Activated CD4-positive, alpha-beta T cell treated with anti-CD3 and anti-CD28 coated beads, Interleukin-2, amount 50 U/mL, for 1 hour (primary cell): ENCODE measurements at places on chromosomes 16 and 17.
A peak's percentile ranks its signal among the peaks of the same experiment; 100 is the strongest.

DNA sequence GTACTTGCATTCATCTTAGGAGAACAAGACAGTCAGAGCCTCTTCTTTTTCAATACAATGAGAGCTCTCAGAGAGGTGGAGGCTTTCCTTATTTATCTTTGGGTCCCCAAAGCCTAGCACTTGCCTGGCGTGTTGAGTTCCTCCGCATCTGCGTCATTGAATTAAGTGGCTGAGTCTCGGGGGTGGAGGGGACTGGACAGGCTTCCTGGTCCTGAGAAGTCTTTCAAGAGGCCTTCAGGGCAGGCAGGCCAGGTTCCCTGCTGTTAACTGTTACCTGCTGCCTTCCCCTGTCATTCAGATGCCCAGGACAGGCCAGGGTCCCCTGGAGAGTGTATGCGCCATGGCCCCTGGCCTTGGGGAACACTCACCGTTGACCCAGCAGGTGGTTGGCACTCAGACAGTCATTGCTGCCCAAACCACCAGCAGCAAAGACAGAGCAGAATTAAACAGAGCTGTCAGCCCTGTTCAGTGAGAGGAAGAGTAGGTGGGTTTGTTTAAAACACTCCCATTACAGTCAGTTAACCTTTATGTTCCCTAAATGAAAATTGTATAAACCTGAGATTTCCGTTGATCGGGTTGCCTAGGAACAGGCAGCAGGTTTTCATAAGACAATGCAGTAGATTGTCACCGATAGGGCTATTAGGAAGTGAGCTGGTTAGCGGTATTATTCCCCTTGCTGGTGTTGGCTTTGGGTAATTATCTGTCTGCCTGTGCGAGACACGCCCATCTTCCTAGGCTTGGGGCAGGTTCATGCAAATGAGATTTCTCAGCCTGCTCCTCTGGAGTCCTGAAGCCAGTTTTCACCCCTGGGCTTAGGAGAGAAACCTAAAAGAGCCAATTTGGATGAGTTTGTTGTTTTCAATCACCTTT is 132.7 kb downstream of the CCDC182 start:
- DNase-seq: peak; percentile 20

- no peak for DNase-seq
Measured at GRCh38 chr16:9625122-9625521, 533.7 kb downstream of the HAPSTR1 start.

GRCh38 chr17:15947271-15947670 is 2.3 kb downstream of the ADORA2B start:
- no peak for DNase-seq

DNA sequence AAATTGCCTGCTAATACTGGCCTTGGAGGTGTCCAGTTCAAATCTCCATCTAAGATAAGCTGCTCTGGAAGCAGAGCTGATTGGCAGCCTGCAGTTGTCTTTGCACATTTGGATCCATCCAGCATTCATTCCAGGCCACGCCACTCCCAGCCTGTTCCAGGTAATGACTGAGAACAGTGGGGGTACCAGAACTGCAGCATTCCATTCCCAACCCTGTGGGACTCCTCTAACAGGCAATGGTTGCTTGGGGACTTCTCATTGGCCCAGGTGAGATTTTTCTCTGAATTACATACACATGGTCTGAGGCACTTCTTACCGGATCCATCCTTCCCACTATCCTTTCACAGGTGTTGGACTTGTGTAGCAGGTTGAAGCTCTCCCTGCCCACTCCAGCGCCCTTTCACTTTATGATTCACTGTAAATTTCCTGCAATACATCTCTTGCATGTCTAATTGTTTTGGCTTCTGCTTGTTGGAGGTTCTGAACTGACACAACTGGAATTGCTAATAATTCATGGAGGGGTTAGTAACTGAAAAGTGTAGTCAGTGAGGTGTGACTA is 206.1 kb upstream of the ZFHX3 start:
- no peak for DNase-seq

DNA sequence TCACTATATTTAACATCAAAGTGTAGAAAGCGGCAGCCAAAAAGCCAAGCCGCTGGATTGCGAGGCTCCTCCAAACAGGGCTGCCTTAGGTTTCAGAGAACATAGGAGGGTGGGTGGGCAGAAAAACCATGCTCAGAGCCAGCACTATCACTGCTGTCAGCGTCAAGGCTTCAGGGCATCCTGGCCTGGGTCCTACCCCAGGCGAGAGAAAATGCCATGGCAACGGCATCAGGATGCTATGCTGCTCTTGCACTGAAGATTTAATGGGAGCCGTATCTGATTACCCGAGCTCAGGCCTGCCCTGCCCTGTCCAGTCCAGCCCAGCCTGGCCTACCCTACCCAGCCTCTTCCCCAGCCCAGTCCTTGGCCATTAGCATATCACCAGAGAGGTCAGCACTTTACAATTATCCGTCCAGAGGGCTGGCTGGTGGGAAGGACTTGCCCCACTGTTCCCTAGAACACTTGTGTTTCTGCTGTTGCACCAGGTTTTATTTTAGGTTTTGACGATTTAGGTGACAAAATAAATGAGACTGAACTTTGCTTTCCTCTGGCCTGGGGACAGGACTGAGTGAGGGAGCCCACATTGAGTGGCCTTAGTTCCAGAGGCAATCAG is 61.1 kb downstream of the TOM1L2 start:
- no peak for DNase-seq

DNA sequence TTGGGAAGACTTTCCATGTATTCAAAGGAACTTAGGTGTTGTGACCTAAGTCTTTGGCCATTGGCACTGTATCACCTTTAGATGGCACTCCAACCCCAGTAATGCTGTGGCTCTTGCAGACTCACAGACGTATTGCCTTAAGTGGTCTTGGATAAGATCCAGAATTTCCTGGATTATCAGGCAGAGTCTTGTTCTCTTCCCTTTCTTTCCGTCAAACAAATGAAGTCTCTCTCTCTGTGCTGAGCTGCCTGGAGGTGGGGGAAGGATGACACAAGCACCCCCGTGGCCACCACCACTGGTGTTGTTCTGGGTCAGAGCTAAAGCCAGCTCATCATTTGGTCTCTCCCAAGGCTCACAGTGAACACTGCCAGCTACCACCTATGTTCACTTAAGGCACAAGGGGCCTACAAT is 789.9 kb upstream of the KIF2B start:
- no peak for DNase-seq

DNA sequence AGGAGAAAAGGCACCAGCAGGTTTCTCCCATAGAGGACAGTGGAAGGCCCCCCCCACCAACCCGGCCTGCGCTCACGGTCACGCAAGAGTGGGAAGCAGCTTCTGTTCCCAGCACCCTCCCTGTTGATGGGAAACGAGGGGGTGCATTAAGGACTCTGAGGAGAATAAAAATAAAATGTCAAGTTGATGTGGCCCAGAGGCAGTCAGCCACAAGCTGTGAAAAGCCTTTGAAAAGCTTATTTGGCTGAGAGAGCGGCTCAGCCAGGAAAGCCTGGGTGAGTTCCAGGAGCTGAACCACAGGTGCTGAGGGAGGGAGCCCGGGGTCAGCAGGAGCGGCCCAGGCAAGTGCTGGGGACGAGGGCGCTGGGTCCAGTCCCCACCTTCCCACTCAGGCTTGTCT is 26.9 kb upstream of the SPATA32 start:
- DNase-seq: no peak

GRCh38 chr17:48553826-48554225 is 8.9 kb upstream of the HOXB2 start:
- no peak for DNase-seq

- DNase-seq: no peak
Measured at GRCh38 chr17:4895657-4896331, 3.5 kb upstream of the C17orf107 start.

- peak; percentile 13 for DNase-seq
Measured at GRCh38 chr16:77273-77806, 685 bp upstream of the MPG start.

- no peak for DNase-seq
Measured at GRCh38 chr17:40168262-40168832, 8.9 kb upstream of the RAPGEFL1 start.

DNA sequence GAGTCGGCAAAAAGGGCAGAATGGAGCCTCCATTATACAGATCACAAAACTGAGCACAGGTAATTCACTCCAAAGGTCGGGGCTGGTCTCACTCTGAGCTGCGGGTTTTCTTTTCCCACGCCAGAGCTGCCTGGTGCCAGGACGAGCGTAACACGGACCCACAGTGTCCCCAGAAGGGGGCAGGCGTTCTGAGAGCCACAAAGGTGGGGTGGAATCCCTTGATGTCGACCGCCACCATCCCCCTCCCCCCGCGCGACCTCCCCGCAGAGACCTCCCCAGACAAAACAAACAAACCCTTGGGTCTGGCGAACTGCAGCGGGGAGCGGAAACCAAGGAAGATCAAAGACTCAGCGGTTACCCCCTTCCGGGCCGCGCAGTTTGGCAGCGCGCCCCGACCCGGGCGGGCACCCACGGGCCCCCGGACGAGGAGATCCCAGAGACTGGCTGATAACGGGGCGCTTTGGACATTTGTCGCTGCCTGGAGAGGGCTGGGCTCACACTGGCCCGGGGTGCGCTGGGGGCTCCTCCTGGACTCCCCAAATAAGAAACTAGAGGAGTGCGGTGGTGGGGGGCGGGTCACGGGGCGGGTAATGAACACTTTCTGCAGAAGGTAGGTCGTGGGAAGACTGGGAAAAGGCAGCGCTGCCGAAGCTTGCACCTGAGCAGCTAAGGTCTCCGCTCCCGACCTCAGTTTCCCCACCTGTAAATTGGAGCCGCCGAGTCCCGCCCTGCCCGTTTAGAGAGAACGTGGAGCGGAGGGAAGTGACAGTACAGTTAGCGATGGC is 664 bp upstream of the NKD1 start:
- DNase-seq: peak; percentile 87

DNA sequence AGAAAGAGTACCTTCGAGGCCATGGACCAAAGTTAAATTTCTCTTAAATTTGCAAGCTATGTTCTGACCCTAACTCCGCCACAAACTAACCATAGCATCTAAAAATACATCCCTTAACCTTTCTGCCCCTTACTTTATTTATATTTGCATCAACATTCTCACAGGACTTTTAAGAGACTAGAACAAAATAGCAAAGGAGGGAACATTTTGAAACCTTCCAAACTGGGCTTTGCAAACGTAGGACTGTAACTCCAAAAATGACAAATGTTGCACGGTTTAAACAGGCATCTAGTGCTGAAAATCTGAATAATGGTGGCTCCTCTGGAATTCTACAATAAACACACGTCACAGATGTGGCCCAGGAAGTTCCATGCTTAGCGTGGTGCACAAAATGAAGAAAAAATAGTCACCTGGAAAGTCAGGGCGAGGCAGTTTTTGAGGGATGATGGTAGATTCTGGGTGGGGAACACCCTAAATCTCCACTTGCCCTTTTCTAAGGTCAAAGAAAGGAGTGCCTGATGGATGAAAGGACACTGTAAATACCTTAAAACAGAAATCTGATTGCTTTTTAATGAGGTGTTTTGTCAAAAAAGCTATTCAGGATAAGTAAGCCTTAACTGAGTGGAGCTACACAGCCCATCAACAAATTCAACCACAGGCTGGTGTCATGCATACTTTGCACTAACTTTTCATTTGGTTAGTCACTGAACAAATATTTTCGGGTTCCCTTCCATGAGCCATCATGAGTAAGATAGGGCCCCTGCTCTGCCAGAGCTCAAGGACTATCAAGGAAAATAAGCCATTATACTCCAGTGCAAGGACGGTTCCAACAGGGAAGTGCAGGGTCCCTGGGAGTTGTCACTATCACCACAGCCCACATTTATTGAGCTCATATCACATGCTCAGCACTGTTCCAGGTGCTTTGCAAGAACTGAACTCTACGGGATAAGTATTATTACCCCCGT is 21.2 kb downstream of the ARHGAP17 start:
- no peak for DNase-seq

GRCh38 chr17:55281649-55282378 is 17.1 kb downstream of the HLF start:
- no peak for DNase-seq

- no peak for DNase-seq
Measured at GRCh38 chr17:72843591-72843990, 248.9 kb downstream of the SLC39A11 start.

DNA sequence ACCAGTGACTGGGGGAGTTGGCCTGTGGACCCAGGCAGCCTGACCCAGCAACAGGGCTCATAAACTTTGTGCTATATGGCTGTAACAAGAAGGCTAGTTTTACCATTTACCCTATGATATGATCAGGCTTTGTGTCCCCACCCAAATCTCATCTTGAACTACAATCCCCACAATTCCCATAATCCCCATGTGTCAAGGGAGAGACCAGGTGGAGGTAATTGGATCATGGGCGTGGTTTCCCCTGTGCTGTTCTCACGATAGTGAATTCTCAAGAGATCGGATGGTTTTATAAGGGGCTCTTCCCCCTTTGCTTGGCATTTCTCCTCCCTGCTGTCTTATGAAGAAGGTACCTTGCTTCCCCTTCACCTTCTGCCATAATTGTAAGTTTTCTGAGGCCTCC is 111.2 kb upstream of the NLRP1 start:
- DNase-seq: no peak

GRCh38 chr17:29650396-29650795 is 27.7 kb upstream of the CORO6 start:
- no peak for DNase-seq

DNA sequence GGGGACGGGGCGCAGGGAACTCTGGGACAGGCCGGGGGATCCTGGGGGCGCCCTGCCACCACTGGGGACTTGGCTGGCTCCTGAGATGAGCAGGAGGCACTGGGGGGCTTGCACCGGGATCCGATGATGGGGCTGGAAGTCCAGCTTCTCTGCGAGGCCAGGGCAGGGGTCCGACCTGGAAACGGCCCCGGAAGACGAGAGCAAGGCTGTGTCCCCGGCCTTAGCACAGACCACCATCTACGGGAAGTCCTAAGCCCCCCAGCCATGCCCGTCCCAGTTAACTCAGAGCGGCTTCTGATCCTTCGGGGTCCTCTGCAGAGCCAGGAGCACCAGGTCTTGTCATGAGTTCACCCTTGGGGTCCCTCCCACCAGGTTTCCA is 573 bp downstream of the CDT1 start:
- DNase-seq: no peak

GRCh38 chr16:78892951-78893733 is 707.4 kb downstream of the MAF start:
- DNase-seq: no peak

GRCh38 chr16:71724320-71724751 is at the start of gene PHLPP2:
TSS of gene PHLPP2 (minus strand) at chr16:71724701. CDS start at chr16:71714795, 9,906 bp downstream.
- no peak for DNase-seq

DNA sequence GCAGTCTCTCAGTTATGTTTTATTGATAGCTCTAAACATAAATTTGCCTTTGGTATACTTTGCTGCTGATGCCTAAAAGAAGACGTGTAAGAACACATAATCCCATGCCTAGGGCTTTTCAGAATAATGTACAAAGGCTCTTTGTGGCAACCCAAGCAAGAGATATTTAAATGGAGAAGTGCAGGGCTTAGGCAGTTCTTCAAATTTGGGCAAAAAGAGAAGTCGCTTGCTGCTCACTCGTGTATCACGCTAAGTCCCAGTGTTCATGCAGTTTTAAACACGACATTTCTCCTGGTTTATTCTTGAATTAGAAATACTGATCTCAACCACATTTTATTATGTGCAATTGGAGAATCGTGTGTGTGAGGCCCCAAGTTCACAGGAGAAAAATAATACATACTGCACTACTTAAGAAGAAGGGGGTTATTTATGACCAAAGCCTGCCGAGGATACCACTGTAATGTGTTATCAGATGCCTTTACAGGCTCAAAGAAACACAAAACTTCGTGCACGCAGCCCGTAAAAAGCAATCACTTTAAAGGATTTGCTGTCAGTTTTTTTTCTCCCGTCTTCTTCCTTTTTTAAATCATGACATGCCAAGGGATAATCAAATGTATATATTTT is 22.5 kb upstream of the IRX6 start:
- no peak for DNase-seq
